SHP77 treated with DMSO at 0.1 percent for 48 hours (cell line): ENCODE measurements at places on chromosomes 5 and 9.

GRCh38 chr5:1445313-1445688 lies at the start of gene SLC6A3:
Gene SLC6A3, minus strand, starts transcription at chr5:1445440. Its CDS starts 2,243 bp downstream, at chr5:1443197.
- no peak for DNase-seq

DNA sequence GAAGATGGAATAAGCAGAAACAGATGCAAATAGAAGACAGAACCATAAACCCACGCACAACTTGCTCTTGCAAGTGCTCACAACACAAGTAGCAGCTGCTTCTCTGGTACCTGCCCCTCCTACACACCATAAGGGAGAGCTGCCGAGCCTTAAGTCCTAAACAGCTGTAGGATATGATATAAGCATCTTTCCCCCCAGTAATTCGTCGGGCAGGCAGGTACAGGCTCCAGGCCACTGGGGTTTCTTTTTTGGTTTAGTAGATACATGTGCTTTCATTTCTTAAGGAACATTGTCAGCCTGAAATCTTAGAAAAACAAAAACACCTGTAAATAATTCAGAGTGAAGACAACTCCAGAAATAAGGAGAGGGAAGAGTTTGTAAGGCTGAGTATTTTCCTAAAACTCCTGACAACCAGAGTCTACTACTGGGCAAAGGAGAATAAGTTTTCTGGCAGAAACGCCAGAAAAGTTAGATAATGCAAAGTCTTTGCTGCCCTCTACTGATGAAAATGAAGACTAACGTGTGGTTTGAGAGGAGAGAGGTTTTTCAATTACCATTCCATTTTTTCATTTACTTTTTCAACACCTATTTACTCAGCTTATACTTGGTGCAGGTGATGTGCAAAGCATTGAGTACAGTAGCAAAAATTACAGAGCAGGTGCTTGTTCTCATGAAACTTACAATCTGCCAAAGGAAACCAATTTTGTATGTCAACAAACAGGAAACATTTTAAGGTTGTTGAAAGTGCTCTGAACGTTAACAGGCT lies 20.1 kb upstream of the TCERG1 start:
- DNase-seq, result peak; percentile 16

DNA sequence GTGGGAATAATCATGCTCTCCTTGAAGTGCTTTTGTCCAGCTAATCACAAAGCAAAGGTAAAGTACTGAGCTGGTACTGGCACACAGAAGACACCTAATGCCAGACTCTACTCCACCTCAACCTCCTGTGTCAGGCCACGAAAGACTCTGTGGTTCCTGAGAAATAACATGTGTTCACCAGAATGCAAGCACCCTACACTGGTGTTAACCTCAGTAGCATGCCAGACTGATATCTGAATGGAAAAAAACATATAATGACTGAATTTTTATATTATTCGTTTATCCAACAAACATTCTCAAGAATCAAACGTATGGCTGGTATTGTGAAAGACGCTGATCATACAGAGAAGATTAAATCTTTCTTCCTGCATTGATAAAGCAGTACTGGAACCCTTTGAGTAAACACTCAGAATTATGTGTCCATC lies 97.1 kb upstream of the IFNE start:
- DNase-seq, result no peak

DNA sequence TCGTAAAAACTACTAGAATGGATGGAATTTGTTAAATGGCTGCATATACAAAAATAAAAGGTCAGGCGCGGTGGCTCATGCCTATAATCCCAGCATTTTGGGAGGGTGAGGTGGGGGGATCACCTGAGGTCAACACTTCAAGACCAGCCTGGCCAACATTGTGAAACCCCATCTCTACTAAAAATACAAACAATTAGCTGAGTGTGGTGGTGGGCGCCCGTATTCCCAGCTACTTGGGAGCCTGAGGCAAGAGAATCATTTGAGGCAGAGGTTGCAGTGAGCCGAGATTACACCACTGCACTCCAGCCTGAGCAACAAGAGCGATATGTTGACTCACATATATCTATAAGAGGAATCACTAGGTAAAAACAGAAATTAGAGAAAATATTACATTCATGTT lies 9.3 kb upstream of the GPR150 start:
- no peak for DNase-seq

- DNase-seq, result no peak
Observed at GRCh38 chr5:87008751-87009560, 258.7 kb upstream of the RASA1 start.

DNA sequence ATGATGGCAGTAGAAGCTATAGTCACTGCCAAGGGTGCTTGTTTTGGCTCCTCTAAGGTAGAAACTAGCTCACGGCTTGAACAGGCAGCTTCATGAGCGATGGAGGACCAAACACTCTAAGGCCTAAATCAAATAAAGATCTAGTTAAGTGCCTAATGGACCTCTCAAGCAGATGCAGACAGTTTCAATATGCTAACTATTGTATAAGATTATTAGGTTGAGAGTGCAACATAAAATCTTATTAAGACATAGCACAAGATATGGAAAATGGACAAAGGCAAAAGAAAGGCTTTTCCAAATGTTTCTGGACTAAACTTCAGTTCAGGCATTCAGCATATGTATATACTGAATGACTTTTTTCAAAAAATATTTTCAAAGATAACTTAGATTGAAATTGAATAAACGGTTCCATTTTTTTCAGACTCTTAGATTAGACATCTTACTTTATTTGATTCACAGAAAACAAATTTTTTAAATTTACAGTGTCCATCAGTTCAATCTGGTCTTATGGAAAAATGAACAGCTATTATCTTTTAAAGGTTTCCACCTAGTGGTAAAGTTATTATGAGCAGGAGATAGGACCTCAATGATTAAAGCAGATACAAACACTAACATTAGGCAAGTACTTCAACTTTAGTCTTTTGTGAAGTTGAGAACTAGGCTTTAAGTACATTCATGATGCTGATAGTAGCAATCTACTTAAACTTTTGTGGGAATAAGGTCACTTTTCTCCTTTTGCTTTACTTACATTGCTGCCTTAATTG lies 1167.7 kb downstream of the MAT2B start:
- DNase-seq, result no peak

GRCh38 chr9:37163299-37163698 lies 42.9 kb downstream of the ZCCHC7 start:
- no peak for DNase-seq

DNA sequence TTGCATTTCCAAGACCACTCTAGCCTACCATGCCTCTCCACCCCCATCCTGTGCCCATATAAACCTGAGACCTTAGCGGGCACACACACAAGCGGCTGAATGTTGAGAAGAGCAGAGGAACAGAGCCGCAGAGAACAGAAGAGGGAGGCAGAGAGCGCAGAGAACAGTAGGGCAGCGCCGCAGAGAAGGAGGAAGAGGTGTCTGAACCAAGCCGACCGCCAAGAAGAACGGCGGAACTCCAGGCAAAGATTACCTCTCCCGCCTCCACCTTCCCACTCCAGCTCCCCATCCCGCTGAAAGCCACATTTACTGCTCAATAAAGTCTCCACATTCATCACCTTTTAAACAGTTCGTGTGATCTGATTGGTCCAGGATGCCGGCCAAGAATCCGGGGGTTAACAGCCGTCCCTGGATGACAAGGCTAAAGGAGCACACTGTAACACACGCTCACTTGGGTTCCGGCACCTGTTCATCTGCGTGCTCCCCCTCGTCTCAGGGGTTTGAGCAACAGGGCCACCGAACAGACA lies 33.2 kb downstream of the GRIN3A start:
- peak; percentile 85 for DNase-seq

- no peak for DNase-seq
Observed at GRCh38 chr9:125472562-125472925, 210.9 kb downstream of the GAPVD1 start.

- no peak for DNase-seq
Observed at GRCh38 chr5:139419226-139420192, 15.6 kb upstream of the SPATA24 start.

DNA sequence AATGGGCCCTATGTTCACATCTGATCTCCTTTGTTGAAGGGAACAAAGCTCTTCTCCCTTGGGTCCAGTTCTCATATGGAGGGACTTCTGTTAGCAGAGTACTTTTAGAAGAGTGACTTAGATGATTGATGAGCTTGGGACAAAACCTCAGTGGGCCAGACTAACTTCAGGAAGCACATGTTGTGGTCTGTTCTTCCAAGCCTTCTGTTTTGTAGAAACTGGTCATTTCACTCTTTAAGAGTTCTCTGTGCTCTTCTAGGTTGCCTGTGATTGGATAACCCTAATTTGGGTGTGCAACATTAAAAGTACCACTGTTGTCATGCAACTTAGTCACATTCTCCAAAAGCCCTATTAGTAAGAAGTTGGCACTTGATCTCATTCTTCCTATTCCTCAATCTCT lies 183.5 kb upstream of the ACO1 start:
- DNase-seq, result no peak

DNA sequence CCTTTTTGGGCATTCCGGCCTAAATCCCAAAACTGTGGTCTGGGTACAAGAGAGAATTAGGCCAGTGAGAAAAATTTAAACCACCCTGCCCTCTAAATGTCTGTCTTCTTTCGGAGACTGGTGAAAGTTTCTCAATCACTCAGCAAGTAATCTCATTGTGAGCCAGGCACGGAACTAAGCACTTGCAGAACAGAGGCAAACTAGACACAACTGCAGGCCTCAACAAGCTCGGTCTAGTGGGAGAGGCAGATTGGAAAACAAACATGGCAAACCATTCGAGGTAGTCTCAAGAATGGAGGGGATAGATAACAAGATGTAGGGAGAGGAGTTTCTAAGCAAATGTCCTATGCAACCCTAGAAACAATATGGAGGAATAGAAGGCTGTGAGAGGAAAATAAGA lies 8.9 kb upstream of the C5orf58 start:
- DNase-seq, result no peak

GRCh38 chr5:54136516-54137440 lies 173.6 kb downstream of the ARL15 start:
- no peak for DNase-seq

DNA sequence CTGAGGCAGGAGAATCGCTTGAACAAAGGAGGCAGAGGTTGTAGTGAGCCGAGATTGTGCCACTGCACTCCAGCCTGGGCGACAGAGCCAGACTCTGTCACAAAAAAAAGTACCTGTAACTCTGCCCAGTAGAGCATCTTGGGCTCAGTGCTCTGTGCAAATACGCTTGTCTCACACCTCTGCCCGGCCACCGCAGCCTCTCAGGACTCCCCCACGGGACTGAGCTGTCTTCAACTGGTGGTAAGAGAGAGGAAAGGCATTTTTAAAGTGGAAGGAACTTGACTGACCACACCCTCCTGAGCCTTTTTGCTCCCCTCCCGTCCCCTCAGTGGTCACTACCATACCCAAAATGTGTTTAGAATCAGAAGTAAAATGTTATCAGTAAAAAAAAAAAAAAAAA lies 174.3 kb upstream of the PIK3R1 start:
- DNase-seq, result no peak

GRCh38 chr5:83554133-83554532 lies 82.6 kb downstream of the VCAN start:
- DNase-seq, result no peak

DNA sequence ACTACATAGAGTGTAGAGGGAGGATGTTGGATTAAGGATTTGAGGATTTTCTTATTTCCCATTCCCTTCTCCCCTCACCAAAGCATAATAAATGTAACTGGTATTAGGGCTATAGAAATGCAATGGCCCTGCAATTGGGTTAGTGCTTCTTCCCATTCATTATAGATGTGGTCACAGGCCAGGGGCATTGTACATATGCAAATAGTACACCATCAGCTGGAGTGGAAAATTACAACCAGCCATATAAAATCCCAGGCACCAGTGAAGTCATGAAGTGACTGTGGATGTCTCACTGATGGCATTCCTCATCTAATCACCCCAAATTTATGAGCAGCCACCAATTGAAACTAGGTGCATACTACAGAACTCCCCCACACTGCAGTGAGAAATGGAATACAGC lies 105.9 kb downstream of the PLK2 start:
- DNase-seq, result no peak

DNA sequence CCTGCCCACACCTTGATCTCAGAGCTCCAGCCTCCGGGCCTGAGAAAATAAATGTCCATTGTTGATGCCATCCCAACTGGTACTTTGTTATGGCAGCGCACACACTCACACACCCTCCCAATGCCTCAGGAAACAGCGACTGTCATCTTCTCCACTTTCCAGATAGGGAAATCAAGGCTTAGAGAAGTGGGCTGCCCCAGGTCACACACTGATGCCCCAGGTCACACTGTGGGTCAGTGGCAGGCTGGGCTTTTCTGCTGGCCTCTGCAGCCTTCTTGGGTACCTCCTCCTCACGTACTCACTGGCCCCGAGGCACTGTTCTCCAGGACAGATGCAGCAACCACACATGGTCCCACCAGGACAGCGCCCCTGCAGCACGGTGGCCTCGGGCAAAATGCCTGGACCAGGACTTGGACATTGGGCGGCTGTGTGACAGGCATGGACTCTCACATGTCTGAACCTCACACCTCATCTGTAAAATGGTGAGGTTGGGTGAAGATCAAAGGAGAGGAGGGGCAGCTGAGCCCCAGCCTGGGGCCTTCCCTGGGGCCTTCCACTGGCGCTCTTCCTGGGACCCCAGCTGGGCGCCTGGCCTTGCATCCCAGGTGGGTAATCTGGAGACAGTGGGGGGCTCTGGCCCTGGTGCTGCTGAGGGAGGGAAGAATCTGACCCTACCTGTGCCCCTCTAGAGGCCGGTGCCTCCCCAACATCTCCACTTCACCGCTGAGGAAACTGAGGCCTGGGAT lies 156.0 kb downstream of the COL23A1 start:
- DNase-seq, result no peak

GRCh38 chr9:33233626-33234342 lies 6.2 kb upstream of the SPINK4 start:
- peak; percentile 29 for DNase-seq

DNA sequence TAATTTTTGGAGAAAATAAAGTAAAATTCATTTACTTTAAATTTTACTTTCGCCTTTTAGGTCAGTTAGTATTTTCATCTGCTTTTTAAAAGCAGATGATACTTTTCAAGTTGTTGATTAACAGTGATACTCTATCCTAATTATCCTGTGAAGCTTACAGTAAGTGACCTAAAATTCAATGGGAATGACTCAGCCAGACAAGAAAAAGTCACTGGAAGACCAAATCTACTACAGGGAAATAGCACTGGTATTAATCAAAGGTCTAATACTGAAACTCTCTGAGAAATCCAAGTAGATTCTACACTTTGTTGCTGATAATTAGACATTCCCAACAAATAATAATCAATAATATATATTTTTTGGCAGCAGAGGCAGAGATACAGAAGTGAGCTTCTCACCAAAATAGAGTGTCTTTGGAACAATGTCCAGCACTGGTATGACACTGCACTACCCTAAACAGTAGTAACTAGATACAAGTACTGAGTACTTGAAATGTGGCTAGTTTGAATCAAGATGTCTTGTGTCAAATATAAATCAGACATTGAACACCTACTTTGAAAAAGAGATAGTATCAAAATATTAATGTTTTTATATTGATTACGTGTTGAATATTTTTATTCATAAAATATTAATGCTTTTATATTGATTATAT lies 22.8 kb upstream of the ELL2 start:
- no peak for DNase-seq
